ENCODE measurements at places on chromosomes 7 and 10.

DNA sequence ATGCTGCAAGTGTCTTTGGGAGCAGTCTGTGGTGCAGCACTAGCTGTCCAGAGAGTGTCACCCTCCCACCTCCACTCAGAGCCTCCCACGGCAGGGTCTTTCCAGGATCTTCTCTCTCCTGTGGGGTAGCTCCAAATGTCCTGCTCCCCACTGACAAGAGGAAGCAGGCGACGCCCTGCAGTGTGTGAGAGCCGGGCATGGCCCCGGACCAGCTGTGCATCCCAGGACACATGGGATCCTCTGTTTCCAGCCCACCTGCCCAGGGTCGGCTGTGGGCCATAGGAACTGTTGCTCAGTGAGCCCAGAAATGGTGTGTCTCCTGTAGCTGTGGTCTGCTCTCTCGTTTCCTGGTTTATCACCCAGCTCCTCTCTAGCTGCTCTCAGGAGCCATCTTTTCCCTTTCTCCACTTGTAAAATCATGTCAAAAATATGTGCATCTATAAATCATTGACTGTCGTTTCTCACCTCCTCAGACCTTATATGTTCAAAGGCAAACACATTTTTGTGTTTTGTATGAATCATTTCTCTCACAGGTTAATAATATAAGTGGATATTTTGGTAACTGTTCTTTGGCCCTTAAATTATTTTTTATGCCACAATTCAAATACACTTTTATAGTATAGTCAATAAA lies 74.9 kb downstream of the VWC2 start:
- DNase-seq = no peak

DNA sequence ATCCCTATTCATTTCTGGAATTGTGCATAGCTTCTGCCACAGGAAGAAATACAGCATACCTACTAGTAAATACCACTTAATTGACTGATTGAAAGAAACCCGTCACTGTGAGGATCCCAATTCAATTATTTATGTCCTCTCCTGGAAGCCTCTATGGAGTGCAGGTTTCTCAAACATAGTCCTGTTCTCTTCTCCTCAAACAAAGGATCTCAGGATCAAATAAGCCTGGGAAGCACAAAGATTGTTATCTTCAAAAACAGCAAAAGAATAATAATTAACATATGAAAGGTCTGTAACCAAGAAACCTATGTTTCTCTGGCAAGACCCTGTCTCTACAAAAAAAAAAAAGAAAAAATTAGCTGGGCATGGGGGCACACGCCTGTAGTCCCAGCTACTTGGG lies 127.3 kb downstream of the KCNMA1 start:
- no peak for DNase-seq

GRCh38 chr10:21579291-21579690 lies 45.3 kb downstream of the MLLT10 start:
- no peak for DNase-seq

- no peak for DNase-seq
Observed at GRCh38 chr7:45178241-45179225, 20.9 kb downstream of the RAMP3 start.

GRCh38 chr7:2873146-2873545 lies 29.0 kb upstream of the GNA12 start:
- DNase-seq = no peak

DNA sequence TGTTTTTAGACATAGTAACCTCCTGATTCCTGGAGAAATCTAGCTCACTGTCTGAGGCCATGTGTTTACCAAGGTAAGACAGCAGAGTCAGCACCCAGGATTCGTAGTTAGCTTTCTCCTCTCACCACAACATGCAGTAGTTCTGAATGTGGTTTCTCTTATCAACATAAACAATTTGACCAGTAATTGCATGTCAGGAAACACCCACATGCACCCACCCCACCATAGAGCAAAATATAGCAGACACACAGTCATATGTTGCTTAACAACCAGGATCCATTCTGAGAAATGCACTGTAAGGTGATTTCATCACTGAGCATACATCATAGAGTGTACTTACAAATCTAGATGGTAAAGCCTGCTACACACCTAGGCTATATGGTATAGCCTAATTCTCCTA lies 1004.0 kb downstream of the ANKRD7 start:
- no peak for DNase-seq

DNA sequence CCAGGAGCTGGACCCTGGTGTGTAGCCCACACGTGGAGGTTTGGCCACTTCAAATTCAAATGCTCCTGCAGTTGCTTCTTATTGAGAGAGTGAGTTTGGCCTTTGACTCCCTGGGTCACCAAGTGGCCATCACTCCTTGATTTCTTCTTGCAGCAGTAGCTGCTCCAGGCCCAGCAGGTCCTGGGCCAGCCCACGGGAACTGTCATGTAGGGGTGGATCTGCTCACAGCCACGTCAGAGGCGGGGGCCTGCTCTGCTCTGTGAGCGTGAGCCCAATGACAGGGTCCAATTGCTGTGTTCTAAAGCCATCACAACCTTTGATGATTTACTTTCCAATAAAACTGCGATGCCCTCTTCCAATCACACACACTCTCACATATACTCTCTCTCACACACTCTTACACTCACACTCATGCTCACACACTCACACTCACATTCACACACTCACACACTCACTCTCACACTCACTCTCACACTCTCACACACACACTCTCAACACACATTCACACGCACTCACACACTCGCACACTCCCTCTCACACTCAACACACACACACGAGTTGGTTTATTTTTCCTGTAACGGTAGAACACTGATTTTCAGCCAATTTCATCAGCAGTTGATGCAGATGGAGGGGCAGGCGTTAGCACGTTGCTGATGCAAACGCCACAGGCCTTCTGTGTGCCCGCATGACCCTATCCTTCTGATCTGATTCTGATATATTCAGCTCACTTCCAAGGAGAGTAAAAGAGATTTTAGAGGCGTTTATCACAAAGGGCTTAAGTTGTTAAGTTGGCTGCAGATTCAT lies 210.7 kb upstream of the PPP2R2D start:
- DNase-seq = no peak

Data from activated gamma-delta T cell (primary cell).